ENCODE measurements at places on chromosomes 5 and 9.

DNA sequence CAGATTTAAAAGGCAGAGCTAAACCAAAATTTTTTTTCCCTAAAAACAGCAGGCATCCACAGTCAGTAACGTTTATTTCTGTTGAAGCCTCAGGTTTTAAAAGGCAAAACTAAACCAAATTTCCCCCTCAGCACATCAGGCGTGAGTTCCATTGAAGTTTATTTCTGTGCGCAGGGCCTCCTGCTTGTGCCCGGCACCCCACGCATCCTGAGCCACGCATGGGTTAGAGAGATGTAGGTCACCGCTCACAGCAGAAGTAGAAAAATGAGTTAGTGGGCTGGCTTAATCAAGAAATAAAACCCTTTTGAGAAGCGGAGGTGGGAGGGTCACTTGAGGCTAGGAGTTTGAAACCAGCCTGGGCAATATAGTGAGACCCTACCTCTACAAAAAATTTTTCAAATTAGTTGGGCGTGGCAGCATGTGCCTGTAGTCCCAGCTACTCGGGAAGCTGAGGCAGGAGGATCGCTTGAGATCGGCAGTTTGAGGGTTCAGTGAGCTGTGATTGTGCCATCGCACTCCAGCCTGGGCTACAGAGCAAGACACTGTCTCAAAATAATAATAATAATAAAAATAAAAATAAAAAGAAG lies 75.6 kb upstream of the SPIN1 start:
- DNase-seq: no peak

DNA sequence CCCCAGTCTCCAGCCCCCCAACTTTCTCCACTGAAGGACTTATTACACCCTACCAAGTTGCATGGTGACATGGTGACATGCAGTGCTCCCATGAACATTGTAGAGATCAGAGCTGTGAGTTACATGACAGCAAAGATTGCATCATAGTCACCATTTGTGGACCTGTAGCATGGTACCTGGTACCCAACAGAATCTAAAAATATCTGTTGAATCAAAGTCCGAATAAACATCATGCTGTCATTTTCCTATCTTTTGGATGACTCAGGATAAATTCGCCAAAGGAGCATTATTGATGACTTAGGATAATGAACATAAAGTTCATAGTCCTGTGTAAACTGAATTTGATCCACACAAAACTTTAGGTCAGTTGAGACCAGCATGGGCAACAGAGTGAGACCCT lies 6.7 kb upstream of the PPARGC1B start:
- no peak for DNase-seq

- DNase-seq: no peak
Measured at GRCh38 chr5:20050262-20050661, 62.3 kb upstream of the CDH18 start.

GRCh38 chr9:71895117-71895516 lies 15.9 kb downstream of the ABHD17B start:
- DNase-seq: no peak

DNA sequence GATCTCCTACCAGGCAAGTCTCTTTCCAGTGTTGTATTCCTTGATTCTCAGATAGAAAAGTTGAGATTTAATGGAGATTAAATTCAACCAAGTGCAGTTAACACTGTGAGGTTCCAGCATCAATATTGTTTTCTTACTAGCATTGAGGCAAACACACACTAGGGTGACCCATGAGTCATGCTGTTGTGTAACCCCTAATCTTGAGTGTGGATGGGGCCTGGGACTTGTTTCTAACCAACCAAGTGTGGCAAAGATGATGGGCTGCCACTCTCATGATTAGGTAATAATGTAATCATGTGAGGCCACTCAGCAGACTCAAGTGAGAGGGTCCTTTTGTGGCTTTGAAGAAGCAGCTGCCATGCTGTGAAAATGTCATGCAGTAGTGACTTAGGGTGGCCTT lies 394.2 kb downstream of the IRX2 start:
- DNase-seq: no peak

- DNase-seq: no peak
Measured at GRCh38 chr9:135705376-135705775, 3.4 kb downstream of the KCNT1 start.

DNA sequence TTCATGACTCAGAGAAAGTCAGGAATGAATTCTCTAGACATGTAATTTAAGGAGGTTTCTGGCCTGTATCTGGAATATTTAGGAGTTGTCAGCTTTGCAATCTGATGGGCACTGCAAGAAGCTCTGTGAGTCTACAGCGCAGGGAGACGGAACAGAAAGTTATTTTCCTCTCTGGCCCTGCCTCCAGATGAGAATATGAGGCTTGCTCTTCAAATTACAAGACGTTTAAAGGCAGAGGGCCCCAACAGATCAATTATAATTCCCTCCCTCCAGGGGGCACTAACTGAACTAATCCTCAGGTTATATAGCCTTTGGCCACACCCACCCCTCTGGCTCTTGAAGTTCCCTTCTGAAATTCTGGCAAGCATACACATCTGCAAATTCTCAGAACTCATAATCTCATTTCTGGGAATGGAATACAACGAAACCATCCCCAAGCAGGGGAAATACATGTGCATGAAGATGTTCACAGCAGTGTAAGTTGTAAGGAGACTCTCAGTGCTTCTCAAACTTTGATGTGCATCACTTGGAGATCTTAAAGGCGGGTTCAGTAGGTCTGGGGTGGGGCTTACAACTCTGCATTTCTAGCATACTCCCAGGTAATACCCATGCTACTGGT lies 307.6 kb downstream of the CWC27 start:
- no peak for DNase-seq

- DNase-seq: no peak
Measured at GRCh38 chr5:94366811-94367210, 251.6 kb downstream of the KIAA0825 start.

DNA sequence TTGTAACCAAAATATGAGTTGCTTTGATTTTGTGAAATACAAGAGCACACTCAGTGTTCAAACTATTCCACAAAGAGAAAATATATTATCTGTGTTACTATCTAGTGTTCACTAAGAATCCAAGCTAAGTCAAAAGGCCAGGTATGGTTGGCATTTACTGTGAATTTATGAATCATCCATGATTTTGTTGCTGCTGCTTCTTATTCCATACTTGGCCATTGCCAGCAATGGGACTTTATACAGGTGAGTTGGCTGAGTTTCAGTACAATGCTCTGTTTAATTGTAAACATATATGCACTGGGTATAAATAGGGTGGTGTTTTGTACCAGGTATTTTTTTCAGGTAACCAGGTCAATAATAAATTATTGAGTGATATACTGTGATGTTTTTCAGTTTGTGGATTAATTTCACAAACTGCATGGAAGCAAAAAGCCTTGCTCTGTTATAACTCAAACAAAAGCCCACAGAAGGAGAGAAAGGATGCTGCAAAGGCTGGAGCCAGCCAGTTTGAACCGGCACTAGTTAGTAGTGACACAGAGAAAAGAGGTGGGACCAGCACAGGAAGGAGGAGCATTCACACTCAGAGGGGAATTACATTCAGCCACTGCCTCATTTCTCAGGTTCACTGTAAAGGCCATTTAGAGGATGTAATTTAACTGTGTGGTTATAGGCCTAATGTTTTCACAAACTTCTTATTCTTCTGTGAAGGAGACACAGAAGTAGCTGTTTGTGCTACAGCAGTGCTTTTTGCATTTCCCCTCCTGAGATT lies 381.8 kb downstream of the ADGRV1 start:
- DNase-seq: peak; percentile 5

DNA sequence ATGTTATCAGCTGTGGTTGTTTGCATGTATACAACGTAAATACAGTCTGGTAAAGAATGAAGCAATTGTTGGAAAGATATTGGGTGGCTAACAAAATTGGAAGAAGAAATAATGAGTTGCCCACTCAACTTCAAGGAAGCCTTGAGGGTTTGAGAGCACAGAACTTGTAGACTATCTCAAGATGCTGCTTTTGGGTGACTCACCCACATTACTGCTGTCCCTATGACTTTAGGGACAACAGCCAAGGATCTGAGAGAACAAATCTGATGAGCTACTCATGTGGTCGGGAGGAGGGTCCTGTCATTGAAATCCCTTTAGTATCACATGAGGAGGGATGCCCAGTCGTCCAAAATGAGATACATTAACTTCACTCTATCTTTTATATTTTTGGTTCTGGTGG lies 261.8 kb downstream of the GAS1 start:
- no peak for DNase-seq
